ENCODE measurements at places on chromosomes 7 and 10.

DNA sequence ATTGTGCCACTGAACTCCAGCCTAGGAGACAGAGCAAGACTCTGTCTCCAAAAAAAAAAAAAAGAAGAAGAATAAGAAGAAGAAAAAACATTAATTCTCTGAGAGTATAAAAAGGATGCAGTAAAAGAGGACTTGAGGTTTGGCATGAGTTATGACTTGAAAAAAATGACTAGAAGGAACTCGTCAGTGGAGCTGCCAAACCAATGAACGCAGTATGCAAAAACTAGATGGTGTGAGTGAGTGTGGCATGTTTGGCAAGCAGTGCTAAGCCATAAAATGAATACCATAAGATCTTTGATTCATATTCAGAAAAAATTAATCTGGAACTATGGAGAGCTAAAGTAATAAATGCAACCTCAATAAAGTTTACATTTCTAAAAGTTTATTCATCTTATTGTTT, 68.6 kb upstream of the MEOX2 start:
- no peak for DNase-seq

DNA sequence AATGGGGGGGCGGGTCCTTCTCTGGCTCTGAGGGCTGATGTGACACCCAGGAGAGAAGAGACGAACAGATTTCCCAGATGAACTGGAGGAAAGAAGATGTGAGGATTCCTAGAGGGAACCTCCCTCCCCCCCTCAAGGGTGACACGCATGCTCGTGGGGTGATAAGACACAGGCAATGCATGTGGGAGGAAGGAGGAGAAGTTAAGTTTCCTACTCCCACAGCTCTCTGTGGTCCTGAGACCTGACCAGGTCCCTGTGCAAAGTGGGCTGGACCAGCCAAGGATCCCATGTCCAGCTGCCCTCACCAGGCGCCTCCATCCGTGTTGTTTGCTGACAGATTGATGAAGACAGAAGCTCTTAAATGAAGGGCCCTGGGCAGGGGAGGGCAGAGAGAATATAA, 112.6 kb downstream of the SH3PXD2A start:
- DNase-seq, result no peak

GRCh38 chr10:1724921-1725488, 12.3 kb downstream of the ADARB2 start:
- DNase-seq, result no peak

DNA sequence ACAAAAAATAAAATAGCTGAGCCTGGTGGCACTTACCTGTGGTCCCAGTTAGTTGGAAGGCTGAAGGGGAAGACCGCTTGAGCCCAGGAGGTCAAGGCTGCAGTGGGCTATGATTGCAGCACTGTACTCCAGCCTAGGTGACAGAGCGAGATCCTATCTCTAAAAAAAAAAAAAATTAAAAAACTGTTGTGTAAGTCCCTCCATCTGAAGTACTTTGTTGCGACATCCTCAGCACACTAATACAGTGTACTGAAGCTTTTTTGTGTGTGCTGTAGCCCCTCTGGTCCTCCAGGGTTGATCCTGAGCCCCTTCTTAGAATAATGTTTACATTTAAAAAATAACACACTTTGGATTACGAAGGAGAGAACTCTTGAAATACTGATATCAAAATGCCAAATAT, 71.3 kb downstream of the PFKFB3 start:
- DNase-seq, result no peak

GRCh38 chr7:16295558-16295957, 125.8 kb downstream of the CRPPA start:
- DNase-seq, result no peak

- DNase-seq, result no peak
Measured at GRCh38 chr7:126804604-126805003, 448.1 kb downstream of the GRM8 start.

DNA sequence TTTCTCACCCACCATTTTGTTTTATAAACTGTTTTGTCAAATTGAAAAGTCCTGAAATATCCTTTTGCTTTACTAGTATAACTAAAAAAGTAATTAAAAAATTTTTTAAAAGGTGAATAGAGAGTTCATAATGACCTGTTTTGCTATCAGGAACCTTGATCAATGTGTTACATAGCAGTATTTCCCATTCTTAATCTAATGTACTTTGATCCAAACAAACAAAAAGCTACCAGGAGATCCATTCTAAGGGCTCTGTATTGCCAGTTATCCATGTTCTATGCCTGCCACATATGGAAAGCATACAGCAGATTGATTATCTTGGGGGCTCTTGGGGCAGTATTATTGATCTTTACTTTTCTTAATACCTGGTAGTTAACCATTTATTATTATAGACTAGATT, 32.1 kb downstream of the ZMYND11 start:
- DNase-seq, result no peak

- no peak for DNase-seq
Measured at GRCh38 chr7:118153551-118154177, 30.3 kb upstream of the LSM8 start.

DNA sequence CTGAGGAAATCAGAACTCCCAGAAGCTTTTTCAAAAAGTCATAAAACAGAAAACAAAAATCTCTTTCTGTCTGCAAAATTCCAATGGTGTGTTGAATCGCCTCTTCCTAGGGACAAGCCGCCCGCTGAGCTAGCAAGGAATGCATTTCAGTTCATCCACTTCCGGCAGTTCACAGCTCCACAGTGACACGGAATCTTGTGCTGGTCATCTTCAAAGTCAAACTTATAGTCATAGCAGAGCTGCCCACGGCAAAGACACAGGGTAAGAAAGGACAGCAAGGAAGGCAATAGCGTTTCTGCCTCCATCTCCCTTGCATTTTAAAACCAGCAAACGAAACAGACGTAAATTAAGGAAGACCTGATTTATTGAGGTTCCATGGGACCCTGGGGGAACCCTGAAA, 111.2 kb downstream of the GALNT11 start:
- no peak for DNase-seq

DNA sequence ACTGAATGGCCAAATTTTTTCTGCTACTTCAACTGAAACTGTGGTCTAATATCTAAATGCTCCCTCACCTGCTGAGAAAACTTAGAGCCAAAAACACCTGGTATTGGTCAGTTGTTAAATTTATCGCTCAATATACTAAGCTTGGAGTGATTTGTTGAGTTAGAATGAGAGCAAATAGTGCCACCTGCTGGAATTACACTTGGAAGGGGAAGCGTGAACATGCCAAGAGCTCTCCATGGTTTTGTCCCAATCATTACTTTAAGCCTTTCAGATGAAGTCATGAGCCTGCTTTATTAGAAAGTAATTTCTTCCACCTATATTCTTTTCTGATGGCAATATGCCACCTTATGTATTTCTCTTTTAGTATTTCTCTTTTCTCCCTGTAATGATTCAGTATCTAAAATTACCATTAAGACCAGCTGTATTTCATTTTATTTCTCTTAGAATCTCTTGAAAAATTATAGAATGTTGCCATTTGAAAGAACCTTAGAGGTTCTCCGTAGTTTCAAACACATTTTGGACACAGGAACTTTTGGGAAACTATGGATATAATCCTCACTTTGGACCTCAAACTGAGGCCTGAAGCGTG, 447.8 kb upstream of the C7orf33 start:
- DNase-seq, result no peak

DNA sequence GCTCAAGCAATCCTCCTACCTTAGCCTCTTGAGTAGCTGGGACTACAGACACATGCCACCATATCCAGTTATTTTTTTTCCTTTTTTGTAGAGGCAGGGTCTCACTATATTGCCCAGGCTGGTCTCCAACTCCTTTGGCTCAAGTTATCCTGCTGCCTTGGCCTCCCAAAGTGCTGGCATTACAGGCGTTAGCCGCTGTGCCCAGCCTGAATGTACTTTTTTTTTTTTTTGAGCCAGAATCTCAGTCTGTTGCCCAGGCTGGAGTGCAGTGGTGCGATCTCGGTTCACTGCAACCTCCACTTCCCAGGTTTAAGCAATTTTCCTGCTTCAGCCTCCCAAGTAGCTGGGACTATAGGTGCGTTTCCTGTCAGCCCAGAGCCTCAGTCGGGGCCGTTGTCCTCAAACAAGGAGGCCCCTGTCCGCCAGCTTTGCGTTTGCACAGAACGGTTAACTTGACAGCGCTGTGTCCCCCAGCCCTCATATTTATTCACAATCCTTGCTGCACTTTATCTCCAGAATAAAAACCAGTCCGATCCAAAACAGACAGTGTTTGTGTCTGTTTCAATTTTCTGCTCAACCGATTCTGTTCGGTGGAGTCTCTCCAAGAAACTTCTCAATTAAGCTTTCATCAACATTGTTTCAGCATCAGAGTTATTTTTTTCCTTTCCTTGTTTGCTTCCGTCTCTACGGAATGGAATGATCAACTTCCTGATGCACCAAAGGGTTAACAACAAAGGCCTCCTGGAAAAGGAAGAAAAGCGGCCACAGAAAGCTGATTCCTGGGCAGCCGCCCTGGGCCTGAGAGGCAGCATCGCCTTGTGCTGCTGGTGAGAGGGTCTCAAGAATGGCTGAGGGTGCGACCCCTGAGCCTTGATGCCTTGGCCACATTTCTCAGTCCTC, 64.5 kb downstream of the PDIA4 start:
- no peak for DNase-seq

- DNase-seq, result no peak
Measured at GRCh38 chr10:34966451-34966850, 123.7 kb downstream of the CUL2 start.

GRCh38 chr7:21020667-21021066, 234.0 kb upstream of the SP8 start:
- no peak for DNase-seq

GRCh38 chr7:7529328-7529727, 6.3 kb downstream of the COL28A1 start:
- no peak for DNase-seq

GRCh38 chr10:116542007-116542677, 3.6 kb upstream of the PNLIP start:
- DNase-seq, result no peak

DNA sequence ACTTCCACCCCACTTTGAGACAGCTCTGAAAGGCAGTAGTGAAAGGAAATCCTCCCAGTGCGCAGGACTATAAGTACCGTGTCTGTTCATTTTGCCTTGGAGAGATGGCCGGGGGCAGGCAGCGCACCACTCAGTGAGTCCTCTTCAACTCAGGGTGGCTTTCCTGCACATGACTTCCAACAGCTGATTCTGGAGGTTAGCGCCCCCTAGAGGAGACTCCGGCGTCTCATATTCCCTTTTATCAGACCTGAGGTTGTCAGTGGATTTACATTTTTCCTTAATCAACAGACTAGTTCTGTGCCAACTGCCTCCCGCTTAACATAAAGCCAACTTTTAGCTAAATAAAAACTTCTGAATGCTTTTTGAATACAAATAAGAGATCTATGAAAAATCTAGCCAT, 101.0 kb downstream of the HERPUD2 start:
- DNase-seq, result no peak

DNA sequence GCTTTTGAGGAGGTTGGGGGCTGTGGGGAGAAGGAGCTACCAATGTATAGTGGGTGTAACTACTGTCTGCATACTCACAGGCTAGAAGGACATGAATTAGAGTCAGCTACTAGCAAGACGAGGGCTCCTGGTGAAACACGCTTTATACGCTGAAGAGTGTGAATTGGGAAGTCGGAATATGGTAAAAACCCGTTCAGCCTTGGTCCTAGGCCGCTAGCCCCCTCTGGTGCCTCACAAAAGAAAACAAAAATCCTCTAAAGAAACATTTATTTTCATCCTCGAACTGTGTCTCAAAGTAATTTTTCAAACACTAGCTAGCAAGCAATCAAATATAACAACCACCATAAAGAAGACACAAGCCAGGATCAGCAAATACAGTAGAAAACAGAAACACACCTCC, 338.1 kb upstream of the SEMA3C start:
- DNase-seq, result no peak

GRCh38 chr10:73810735-73811465, 498 bp downstream of the NDST2 start:
- peak; percentile 81 for DNase-seq

DNA sequence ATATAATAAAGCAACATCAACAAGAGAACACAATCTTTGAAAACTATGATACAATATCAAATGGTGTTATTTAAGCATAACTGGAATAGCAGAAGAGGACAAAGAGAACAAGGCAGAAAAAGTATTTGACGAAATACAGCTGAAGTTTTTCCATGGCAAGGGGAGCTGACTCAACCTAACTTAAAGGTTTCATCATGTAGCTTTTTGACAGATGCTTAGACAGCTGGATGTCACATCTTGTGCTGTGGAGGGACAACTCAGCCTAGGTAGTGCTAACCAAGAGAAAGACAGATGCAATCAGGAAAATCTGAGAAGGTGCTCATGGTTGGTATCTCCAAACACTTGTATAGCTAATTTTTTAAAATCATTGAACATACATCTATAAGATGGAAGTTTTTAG, 208.2 kb downstream of the TFEC start:
- DNase-seq, result no peak

GRCh38 chr7:46557295-46557711, 636.2 kb upstream of the IGFBP3 start:
- no peak for DNase-seq

GRCh38 chr10:89458784-89459183, 44.4 kb downstream of the IFIT5 start:
- no peak for DNase-seq

GRCh38 chr7:115680921-115681320, 349.6 kb downstream of the TFEC start:
- no peak for DNase-seq

- DNase-seq, result no peak
Measured at GRCh38 chr7:29971566-29972314, 17.9 kb downstream of the SCRN1 start.

- DNase-seq, result no peak
Measured at GRCh38 chr7:150964593-150965111, 13.5 kb downstream of the KCNH2 start.

GRCh38 chr10:60367431-60367830, 22.2 kb downstream of the ANK3 start:
- DNase-seq, result no peak

GRCh38 chr10:128520211-128520815, 394.1 kb upstream of the MKI67 start:
- no peak for DNase-seq

DNA sequence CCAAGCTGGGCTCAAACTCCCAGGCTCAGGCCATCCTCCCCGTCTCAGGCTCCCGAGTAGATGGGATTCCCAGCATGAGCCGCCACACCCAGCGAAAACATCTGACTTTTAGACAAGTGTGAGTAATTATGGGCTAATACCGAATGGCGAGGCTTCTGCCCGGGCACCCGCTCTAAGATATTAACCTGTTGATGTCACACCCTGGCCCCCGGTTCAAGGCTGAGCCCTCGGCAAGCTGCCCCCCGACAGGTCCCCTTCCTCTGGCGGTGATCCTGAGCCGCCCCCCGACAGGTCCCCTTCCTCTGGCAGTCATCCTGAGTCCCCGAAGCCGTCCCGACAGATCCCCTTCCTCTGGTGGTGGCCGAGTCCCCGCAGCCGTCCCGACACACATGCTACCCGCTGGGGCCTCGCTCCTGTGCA, 5.2 kb downstream of the PSMG3 start:
- no peak for DNase-seq
